ENCODE measurements at places on chromosomes 4 and X.

GRCh38 chr4:173685831-173686210, 155.8 kb upstream of the HAND2 start:
- no peak for DNase-seq

- no peak for DNase-seq
Measured at GRCh38 chrX:119672426-119672825, 20.5 kb downstream of the SEPTIN6 start.

- DNase-seq, result peak; percentile 28
Measured at GRCh38 chr4:140637836-140638235, 69.1 kb upstream of the UCP1 start.

- DNase-seq, result no peak
Measured at GRCh38 chr4:84574069-84574720, 8.7 kb upstream of the CDS1 start.

GRCh38 chr4:68074397-68074796, 55.3 kb downstream of the TMPRSS11F start:
- no peak for DNase-seq

DNA sequence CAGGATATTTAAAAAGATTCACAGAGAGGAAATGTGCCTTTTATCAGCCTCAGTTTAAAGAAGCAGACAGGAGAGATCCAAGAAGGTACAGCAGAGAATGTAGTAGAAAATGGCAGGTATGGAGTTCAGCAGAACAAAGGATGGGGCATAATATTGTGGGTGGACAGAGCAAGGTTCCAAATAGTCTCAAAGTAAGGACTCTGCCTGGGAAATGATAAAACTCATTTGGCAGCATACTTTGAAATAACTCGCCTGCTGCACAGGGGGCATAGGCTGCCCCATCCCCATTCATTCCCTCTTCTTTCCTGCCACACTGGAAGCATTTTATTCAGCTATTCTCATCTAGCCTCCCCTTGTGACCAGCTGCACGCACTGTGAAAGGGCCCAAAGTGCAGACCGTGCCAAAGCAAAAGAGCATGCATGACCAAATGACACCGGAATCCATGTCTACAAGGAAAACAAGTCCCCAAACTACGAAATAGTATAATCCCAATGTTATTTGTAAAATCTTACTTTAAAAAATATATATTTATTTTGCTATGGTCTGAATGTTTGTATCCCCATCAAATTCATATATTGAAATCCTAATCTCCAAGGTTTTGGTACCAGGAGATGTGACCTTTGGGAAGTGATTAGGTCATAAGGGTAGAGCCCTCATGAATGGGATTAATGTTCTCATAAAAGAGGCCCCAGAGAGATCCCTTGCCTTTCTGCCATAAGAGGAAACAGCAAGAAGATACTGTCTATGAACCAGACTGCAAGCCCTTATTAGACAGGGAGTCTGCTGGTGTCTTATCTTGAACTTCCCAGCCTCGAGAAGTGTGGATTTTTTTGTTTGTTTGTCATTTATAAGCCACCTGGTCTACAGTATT, 77.4 kb upstream of the PRSS48 start:
- DNase-seq, result no peak

- DNase-seq, result no peak
Measured at GRCh38 chr4:52368895-52369294, 290.2 kb downstream of the USP46 start.

- no peak for DNase-seq
Measured at GRCh38 chr4:925771-926500, 6.2 kb downstream of the GAK start.

DNA sequence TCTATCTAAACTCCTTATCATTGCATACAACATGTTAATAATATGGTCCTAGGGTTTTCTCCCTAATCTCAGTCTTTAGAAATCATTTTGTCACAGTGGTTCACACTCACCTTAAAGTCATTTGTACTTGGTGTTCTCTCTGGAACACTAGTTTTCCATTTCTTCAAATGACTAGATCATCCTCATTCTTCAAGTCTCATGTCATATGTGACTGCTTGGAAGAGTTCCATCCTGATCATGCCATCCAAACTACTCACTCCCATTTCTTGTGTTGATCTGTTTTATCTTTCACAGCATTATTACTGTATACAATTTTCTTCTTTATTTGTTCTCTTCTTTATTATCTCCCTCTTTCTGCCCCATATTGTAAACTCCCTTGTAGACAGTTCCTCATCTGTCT, 66.5 kb downstream of the HTR2C start:
- DNase-seq, result no peak

GRCh38 chr4:56469489-56470210, 2.2 kb downstream of the SRP72 start:
- no peak for DNase-seq

DNA sequence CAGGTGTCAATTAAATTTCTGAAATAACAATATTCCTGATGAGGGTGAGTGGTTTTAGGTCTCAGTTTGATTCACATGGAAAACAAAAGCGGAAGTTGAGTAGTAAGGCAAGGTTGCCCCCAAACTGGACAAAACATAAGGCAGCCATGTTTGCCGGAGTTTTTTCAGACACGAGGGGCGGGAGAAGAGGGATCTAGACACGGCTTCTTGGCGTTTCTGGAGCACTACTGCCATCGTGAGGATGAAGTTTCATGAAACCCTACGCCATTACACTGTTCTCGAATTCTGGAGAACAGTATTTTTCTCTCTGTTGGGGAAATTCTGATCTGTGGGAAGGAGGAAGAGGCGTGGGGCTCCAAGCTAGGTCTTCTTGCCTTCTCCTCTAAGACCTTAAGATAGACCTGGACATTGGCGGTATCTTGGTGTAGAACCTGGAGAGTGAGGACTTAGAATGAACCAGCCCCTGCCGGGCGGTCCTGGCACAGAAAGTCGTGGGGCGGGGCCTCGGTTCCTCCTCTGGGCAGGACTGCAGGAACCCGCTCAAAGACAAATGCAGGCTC, 160.3 kb downstream of the OR13H1 start:
- no peak for DNase-seq

GRCh38 chr4:154836513-154836912, 55.4 kb downstream of the RBM46 start:
- DNase-seq, result no peak

DNA sequence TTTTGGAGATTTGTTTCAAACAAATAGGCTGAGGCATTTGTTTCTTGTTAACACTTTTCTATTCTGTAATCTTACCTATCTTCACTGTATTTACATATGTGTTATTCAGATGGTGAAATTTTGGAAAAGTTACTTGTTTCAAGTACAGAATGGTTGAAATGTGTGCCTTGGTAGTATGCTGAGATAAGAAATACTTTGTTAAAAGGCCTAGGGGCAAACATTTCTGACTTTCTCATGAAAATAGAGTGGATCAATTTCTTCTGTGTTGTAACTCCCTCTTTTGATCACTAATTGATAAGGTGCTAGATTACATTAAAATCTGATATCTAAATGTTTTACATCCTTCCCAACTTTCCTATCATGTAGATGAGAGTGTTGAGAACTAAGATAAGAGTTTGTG, 18.1 kb downstream of the USO1 start:
- DNase-seq, result no peak

GRCh38 chr4:129218897-129219296, 122.9 kb downstream of the C4orf33 start:
- DNase-seq, result no peak

DNA sequence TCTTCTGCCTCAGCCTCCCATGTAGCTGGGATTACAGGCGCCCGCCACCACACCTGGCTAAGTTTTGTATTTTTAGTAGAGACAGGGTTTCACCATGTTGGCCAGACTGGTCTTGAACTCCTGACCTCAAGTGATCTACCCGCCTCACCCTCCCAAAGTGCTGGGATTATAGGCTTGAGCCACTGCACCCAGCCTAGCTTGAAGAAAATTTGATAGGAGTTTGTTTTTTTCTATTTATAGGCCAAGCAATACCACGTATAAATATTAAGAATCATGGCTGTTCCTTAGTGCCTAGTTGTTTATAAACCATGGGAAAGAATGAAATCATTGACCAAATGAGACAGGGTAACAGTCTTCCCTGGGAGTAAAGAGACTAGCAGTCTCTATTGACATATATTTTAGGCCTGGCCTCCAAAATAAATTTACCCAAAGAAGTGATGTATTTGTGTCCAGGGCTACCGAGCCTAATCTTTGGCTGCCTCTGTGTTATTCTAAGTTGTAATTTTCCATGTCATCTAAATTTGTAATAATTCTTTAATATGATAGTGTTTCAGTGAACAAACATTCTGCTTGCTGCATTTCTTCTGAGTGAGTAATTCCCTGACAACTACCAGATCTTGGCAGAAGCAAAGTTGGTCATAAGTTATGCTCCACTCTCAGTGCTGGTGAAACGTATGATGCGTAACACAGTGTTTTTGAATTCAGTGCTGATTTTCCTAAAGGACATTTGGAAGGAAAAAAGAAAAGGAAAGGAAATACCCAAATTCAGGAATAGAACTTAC, 10.3 kb downstream of the PKD2 start:
- DNase-seq, result no peak

DNA sequence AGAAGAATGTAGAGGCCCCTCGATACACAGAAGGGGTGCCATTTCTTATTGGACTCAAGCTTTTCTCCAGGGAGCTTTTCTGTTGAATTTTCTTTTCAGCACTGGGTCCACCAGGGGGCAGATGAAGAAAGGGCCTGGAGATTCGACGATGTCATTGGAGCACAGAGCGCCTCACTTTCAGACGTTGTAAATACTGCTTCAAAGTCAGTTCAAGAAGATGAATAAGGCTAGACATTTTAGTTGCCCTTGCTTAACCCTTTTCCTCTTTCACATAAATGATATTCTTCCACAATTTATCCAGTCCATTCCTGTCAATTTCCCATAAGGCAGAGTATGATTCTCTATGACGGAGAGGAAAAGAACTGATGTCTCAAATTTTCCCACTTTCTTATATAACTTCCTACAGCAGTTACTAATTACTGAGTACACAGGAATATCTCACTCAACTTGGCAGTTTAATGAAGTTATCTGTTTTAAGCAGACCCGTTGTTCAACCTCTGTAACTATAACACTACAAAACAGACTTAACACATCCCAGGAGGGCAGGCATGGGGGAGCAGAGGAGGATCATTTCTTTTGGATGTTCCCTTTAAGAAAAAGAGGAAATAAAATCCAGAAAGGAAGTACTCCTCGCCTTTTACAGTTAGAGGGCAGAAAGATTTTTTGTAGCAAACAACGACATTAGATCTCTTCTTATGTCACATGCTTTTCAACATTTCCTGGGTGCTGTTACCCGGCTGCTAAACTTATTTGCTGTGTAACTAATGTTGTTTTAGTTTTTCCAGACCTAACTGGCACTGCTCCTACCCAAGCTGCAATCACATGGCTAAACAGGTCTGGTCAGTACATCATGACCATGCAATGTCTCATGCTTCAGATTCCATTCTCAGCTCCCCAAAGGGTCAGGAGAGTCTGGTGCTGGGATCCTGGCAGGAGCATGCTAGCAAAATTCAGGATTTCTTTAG, 12.2 kb upstream of the CENPU start:
- peak; percentile 70 for DNase-seq

DNA sequence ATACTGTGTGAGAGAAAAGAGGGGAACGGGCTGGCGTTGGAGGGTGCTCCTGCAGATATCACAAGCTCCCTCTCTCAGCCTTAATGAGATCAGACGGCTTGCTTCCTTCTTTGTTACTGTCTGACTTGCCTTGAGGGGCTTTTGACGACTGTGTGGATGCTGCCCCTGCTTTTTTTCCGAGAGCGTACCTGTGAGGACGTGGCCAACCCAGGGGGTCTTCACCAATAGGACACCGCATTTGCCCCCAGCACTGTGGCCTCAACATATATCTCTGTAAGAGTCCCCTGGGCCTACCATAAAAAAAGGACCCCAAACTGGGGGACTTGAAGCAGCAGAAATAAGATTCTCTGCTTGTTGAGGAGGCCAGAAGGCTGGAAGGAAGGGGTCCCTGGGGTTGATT, 143.9 kb downstream of the SHOX start:
- no peak for DNase-seq

DNA sequence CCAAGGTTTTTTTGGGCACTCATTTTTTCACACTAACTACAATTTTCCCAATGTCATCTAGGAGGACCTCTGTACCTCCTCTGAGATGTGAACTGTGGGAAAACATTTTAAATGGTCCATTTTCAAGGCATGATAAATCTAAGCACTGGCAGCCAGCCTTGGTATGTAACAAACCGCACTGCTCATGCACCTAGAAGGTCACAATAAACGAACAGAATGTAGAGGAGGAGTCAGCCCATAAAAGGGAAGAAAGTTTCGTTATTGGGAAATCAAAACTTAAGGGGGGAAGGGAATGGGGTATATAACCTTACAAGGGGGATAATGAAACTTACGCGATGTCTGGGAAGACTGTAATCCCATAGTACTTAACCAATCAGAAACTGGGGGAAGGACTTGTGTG, 16.4 kb downstream of the COX18 start:
- DNase-seq, result no peak

GRCh38 chr4:98482503-98482846, 175.9 kb downstream of the TSPAN5 start:
- no peak for DNase-seq

DNA sequence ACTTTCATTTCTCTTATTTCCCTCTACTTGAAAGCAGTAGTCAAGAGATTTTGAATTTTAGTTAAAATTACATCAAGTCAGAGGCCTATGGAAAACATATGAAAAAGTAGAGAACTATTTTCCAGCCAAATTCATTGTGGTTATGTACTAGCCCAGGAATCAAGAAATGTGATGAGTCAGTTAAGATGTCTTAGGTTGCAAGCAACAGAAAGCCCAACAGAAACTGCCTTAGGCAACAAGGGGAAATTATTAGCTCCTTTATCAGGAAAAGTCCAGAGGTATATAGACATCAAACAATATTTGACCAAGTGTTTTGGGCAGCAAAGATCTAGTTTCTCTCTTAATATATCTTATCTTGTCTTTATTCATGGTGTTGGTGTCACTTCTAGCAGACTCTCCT, 37.8 kb upstream of the FRMD7 start:
- DNase-seq, result no peak

- DNase-seq, result no peak
Measured at GRCh38 chr4:55358668-55359067, 12.6 kb downstream of the SRD5A3 start.

All from CD4-positive, alpha-beta T cell treated with Interleukin-12 subunit alpha and Interleukin-12 subunit beta, for 1 hour (primary cell).